Activated naive CD4-positive, alpha-beta T cell treated with anti-CD3 and anti-CD28 coated beads, Interleukin-2, amount 10 ng/mL, durations not matched to agents 7 days and 5 days (primary cell): ENCODE measurements at places on chromosomes 4 and X.

DNA sequence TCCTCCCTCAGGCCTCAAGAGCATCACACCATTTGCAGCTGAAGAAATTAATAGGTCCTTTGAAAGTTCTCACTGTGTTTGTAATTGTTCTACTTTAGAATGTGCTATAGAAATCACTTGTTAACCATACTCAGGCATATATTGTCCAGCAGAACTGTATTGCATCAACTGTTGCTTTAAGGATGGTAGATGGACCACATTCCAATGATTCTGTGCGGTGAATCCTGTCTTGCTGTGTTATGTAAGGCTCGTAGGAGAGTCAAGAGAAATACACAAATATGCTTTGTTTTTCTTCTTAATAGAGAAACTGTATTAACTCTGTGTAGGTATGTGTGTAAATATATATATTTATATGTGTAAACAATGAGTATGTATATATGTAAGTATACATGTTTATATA is 6.3 kb upstream of the ADGRA3 start:
- DNase-seq, result no peak

- DNase-seq, result no peak
Measured at GRCh38 chr4:16627999-16628398, 270.4 kb downstream of the LDB2 start.

DNA sequence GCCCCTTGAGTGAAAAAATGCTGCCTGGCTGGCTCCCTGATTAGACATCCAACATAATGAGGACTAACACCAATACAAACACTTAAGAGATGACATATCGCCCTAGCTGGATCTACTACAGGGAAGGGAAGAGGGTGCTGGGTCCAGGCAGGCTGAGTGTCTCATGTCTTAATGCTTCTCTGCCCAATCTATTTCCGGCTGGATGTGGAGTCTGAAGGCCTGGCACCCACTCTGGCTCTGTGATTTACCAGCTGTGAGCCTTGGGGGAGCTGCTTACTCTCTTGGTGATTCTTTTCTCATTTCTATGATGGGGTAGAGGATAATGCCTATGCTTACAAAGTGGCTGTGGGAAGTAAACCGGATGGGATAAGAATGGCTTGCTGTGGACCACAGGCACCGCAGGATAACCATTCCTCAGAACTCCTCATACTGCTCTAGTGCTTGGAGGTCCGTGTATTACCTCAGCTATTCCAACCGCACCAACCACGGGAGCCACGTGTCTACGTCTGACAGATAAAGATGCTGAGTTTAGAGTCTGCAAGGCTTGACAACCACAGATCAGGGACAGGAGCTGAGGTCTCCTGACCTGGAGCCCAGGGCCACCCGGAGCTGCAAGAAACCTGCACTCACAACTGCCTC is 161.7 kb downstream of the AFAP1 start:
- DNase-seq, result no peak

- DNase-seq, result no peak
Measured at GRCh38 chr4:152089584-152089983, 328.8 kb upstream of the GATB start.

DNA sequence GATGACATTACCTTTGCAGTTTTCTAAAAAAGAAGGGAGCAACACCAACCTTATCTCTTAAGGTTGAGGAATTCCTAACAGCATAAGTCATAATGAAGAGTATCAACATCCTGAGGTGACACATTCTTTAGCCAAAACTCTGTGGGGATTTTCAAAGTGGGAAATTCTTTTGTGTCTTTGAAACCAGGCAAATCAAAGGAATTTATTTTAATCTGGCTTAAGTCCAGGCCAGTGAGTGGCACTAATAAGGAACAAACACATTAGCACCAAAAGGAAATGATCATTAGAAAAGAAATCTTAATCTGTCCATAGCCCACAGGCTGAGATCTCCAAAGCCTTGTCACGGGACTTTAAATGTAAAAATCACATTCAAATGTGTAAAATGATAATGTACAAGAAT is 110.1 kb downstream of the LARP7 start:
- no peak for DNase-seq

- no peak for DNase-seq
Measured at GRCh38 chr4:174657472-174657871, 135.2 kb upstream of the HPGD start.

- DNase-seq, result no peak
Measured at GRCh38 chr4:68250151-68250930, 4.8 kb upstream of the TMPRSS11B start.
